ENCODE measurements at places on chromosomes 3 and 15.
A peak's percentile ranks its signal among the peaks of the same experiment; 100 is the strongest.

DNA sequence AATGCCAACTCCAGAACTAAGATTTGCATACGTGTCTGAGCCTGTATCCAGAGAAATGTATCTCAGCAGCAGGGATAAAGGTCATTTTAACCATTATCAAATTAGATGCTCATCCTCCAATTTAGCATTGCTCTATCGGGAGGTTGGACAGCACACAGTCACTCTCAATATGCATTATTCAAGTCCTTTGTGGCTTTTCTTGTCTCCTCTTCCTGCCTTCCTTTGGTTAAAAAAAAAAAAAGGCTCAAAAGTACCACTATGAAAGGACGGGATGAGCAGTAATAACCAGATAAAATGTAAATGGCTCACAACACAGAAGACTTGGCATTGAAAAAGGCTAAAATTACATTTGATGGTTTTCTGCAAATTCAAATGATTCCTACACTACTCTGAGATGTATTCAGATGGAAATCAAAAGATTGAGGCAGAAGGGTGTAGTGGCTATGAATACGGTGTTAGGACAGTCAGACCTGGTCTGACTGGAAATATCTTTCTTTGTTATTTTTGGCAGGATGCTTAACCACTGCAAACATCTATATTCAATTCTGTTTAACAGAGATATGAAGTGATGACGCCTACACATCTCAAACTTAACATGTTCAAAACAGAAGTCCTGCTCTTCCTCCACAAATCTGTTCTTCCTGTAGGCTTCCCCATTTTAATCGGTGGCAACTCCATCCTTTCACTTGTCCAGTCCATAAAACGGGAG is 109.6 kb downstream of the ADAMTS9 start:
- DNase-seq, result no peak

DNA sequence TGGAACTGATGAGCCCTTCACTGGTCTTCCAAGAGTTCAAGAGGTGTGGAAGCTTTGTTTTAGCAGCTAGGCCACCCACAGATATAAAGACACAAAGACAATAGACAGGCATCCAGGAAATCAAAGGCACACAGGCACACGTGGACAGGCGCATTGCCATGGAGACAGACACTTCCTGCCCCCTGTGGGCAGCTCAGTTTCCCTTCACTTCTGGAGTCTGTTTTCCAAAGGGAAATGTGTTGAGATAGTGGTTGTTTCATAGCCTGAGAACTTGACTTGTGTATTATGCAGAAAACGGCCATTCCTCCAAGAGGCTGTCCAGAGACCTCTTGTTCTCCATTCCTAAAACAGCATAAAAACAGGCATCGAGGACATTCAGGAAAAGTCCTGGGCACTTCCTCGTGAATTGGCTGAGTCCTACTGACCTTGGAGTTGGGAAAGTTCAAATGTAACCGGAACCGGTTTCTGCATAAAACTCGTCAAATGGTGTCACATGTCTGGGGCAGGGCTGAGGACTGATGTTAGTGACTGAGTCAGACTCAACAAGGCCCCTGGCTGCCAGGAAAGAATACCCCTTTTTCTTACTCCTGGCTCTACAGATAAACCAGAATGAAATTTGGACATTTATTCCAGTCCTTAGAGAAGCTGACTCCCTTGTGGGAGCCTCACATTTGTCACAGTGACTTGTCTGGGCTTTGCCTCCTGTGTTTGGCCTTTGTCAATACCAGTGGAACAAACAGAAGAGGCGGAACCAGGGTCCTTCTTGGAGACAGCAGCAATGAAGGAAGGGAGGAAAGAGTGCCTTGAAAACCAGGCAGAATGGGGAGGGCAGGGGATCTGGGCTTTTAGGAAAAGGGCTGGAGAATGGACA is 1.3 kb downstream of the ALPK3 start:
- no peak for DNase-seq

DNA sequence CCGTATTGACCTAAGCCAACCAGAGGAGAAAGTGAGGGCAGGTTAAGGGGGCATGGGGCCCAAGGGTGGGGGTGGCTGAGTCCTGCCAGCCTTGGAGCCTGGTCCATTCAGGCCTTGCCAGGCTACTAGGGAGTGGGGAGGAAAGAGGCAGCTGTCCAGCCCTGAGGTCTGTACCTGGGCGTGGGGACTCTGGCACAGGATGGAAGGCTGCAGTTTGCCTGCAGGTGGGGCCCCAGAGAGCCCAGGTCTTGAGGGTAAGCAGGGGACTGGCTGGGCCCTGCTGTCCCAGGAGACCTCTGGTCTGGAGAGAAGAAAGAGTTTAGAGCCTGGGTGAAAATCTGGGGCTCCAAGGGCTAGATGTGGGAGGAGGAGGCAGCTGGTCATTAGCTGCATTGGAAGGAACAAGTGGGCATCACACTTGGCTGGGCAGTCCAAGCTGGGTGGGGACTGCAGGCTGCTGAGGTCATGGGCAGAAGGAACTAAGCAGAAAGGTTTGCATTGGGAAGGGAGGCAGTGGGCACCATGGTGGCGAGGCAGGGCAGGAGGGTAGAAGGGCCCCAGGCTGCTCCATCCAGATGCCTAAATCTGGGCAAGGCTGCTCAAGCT is 108.4 kb downstream of the OXNAD1 start:
- no peak for DNase-seq

- DNase-seq, result no peak
These were observed 44.6 kb downstream of the WDR49 start for GRCh38 chr3:167609156-167609555.

DNA sequence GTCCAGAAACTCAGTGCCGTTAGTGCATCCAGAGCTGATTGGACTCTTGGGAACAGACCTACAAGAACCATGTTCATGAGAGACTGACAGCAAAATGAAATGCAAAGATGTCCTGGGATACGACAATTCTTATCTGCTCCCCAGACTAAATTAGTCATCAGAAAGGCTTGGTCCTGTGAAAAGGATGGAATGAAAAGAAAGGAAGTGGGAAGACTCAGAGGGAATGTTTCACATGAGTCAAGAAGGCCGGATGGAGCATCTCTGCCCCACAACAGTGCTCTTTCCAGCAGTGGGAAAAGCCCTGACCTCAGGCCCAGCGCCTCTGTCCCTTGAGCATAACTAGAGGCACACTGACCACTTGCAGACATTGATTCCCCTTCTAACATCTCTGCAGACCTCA is 39.3 kb upstream of the UACA start:
- DNase-seq, result peak; percentile 79

- no peak for DNase-seq
These were observed at the start of gene PLA1A for GRCh38 chr3:119597548-119598288. Gene PLA1A (plus strand): TSS chr3:119597885. CDS start chr3:119597914, 29 bp downstream.

DNA sequence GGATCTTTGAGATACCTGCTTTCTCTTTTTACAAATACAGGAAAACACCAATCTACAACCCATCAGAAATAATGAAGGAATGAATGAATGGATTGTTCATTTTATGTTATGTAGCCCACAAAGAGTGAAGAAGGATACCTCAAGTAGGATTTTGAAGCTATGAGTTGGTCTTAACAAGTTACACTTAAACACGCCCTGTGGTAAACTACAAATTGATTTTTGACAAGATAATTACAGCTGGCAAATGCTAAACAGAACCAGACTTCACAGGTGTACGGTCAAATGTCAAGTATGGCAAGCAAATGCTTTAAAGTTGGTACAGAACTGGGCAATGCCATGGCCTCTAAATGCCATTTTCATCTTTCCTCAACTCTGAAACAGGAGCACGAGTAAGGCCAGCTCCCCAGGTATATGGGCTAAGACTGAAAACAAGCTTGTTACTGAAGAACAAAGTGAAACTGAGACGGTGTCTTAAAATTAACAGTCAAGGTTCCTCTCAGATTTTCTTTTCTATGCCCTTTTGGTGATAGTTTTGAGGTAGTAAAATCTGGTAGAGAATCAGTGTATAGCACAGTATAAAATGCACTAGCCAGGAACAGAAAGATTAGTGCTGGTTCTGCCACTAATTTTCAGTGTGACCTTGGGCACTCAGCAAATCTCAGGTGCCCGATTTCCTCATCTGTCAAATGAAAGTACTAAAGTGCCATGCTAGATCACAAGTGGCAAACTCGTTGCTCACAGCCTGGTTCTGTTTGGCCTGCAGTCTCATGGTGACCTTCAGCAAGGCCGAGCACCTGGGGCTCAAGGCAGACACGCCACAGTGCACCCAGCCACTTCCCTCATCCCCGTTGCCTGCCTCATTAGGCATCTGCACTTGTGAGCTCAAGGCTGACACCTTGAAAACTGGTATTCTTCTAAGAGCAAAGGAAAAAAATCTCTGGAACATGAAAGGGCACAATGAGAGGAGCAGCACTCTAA is 9.5 kb downstream of the RUVBL1 start:
- no peak for DNase-seq

GRCh38 chr3:191138937-191139336 is 60.1 kb upstream of the OSTN start:
- no peak for DNase-seq

DNA sequence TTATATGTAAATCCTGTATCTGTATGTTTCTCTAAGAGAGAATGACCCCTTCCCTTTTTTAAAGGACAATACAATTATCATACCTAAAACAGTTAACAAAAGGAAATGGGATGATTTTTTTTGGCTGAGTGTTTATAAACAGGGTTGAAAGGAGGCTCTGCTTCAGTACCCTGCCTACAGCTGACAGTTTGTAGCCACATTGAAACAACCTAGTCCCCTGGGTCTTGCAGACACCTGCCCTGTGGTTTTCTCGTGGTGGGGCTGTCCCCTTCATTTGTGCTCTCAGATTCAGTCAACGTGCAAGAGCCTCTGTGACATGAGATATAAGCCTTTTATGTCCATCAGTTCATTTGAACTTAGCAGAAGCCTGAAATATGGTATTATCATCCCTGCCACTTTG is 2.3 kb upstream of the HMCES start:
- no peak for DNase-seq

GRCh38 chr15:79689030-79689429 is 207.8 kb downstream of the MTHFS start:
- no peak for DNase-seq
